ENCODE measurements at places on chromosomes 5 and 9.

DNA sequence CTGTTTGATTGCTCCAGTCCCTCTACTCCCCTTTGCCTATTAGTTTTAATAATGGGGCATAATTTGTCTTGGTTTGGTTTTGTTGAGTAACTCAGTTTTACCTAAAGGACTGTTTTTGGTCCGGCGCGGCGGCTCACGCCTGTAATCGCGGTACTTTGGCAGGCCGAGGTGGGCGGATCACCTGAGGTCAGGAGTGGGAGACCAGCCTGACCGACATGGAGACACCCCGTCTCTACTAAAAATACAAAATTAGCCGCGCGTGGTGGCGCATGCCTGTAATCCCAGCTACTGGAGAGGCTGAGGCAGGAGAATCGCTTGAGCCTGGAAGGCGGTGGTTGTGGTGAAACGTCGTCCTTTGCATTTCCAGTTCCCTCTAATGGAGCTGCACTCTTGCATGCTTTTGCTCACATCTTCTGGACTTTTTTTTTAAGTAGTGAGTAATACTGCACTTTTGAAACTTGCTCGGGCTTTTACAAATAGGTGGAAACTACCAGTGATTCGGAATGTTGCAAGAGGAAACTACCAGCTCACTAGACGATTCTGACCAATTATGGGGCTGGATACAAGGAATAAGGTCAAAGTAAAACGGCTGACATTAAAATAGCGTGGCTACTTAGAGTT is 721 bp upstream of the MAML1 start:
- no peak for DNase-seq

DNA sequence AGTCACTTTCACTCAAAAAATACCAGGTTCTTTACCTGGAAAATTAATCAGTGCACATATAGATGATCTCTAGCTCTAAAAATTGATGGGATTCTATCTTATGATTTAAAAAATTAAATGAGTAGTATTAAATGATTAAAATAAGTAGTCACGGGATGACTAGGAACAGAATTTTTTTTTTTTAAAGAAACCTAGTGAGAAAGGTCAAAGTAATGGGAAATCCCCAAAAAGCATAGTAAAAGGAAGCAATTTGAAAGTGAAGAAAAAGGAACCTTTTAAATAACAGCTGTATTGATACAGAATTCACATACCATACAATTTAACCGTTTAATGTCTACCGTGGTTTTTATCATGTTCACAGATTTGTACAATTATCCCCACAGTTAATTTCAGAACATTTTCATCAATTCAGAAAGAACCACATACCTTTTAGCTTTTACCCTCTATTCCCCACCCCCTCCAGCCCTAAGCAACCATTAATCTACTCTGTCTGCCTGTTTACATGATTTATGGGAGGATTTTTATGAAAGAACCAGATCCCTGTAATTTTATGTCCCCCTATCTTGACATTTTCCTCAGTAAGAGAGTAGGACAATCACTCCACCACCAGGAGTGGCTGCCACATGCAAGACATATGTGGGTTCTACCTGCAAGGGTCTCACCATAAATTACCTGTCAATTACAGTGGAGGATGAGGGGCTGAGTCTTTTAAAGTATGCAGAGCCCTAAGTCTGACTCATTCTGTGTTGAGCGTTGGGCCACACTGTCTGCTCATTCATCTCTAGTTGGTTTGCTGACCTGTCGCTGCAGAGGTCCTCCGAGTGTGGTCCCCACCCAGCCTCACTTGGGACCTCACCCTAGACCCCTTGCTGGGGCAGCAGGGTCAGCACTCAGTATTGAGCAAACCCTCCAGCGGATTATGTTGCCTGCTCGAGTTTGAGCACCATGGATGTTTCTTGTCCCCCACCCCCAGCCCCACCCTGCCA is 16.0 kb downstream of the ANKRD33B start:
- DNase-seq, result no peak

DNA sequence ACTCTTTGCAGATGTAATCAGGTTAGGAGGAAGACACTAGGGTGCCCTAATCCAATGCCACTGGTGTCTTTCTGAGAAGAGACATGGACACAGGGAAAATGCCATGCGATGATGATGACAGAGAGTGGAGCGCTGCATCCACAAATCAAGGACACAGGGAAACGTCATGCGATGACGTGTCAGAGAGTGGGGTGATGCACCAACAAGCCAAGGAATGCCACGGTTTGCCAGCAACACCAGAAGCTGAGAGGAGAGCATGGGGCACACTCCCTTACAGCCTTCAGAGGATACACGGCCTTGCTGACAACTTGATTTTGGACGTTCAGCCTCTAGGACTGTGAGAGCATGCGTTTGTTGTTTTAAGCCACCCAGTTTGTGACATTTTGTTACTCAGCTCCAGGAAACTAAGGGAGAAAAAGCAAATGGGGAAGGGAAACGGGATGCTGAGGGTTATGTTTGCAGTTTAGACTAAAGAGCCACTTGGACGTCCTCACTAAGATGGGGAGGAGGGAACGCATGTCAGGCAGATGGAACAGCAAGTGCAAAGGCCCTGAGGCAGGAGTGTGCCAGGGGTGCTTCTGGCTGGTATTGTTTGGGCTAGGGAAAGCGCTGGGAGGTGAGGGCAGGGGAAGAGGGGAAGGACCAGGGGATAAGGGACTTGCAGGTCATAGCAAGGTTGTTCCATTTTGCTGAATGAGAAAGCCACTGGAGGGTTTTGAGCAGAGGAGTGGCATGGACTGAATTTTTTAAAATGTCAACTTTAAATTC is 2.5 kb upstream of the TENT4A start:
- no peak for DNase-seq

DNA sequence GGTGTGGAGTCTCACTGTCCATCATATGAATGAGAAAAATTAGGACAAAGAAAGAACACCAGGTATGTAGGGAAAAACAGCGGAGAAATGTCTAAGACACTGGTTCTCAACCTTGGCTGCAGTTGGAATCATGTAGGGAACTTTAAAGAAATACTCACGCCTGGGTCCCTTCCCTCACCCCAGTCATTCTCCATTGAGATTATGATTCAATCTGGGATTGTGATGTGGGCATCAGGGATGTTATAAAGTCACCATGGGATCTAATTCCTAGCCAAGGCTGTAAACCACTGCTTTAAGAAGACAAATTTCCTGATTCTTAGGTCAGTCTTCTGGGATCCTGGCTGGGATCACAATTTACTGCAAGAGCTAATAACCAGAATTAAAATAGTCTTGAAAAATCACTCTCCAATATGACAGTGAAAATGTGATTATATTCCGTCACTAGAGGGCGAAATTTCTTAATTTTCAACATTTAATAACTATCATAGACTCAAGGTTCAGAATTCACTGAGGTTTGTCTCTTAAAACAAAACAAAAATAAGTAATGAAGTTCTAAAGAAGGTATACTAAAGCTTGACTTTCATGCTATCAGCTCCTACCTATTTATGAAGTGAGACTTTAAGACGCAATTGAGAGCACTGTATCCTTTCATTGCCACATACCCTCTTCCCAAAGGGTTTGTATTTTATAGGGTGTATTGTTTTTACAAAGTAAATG is 60.5 kb downstream of the GLDC start:
- DNase-seq, result peak; percentile 62

DNA sequence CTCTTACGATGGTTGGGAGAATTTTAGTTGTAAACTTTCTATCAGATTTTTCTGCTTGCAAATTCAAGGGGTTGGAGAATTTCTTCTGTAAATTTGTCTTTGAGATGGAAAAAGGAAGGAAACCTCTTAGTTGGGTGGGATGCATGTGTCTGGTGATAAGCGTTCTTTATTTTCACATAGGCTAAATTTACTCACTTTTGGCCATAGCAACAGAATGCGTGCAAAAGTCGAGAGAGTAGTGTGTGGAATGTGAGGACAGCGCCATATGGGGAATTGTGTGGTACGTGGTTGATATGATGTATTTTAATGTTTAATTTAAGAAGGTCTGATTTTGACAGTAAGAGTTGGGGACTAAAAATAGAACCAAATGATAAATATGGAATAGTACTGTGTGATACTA is 282.2 kb downstream of the TAF11L14 start:
- DNase-seq, result peak; percentile 1

All from hematopoietic multipotent progenitor cell treated with erythropoietin and hydrocortisone succinate and interleukin-3 and kit ligand, for 8 days (in vitro differentiated cells).